H4 (cell line): ENCODE measurements at places on chromosomes 6 and 20. TPM values are rescaled to one million over a fixed set of nuclear protein-coding genes. Genes with fewer than 3 reads are reported as not detected.

- DNase-seq = peak; percentile 85
Observed at GRCh38 chr6:72464791-72465691, 156.8 kb upstream of the KCNQ5 start.

DNA sequence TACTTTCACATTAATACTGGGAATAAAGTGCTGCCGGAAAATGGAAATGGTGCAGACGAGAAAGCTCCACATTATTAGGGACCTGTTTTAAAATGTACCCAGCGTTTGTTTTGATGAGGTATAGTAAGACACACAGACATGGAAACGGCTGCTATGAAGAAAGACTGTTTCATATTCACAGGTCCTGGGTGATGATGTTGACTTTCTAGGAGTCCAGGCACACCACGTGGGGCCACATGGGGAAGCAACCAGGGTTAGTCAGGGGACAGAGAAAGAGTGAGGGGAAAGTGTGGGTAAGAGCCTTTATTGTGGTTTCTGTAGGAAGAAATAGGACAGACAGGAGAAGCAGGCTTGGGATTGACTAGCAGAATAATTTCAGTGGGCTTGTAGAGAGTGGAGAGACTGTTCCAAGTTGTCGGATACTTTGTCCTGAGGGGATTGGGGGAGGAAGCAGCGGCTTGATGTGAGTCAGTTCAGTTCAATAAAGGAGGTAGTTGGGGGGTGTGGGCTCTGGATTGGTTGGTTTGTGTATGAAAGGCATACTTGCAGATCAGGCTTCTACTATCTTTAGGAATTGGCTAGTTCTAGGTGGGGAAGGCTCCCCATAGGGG lies 112.0 kb upstream of the MCHR2 start:
- DNase-seq = no peak

- DNase-seq = no peak
Observed at GRCh38 chr6:15608396-15608795, 54.4 kb downstream of the DTNBP1 start.

- no peak for DNase-seq
Observed at GRCh38 chr6:50549475-50549874, 163.9 kb upstream of the TFAP2D start.

DNA sequence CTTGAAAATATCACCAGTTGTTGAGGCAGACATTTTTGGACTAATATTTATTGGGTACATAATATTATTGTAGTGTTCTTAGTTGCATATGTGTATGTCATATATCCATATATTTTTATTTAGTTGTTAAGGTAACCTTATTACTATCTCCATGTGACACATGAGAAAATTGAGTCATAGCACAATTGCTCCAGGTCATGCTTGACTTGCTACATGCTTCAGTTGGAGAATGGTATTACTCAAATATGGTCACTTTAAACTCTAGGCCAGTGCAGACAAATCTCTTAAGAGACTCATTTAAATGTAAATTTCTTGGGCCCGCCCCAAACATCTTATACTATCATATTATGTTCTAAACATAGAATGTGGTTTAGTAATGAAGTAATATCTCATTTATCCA lies 246.1 kb downstream of the RIMS1 start:
- DNase-seq = no peak

DNA sequence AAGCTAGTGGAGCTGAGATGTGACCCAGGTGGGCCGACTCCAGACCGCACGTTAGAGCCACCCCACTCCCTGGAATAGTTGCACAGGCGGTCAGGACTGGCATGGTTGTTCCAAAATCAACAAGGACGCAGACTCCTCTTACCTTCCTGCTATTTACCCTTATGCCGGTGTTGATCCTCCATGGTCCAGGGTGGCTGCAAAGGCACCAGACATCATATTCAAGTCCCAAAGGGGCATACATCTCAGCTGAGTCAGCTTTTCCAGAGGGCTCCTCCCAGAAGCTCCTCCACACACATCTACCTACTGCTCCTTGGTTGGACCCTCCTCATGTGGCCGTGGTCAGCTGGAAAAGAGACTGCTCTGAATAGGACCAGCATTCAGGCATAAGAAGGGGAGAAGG lies 112.2 kb downstream of the SYCP2 start:
- DNase-seq = no peak

DNA sequence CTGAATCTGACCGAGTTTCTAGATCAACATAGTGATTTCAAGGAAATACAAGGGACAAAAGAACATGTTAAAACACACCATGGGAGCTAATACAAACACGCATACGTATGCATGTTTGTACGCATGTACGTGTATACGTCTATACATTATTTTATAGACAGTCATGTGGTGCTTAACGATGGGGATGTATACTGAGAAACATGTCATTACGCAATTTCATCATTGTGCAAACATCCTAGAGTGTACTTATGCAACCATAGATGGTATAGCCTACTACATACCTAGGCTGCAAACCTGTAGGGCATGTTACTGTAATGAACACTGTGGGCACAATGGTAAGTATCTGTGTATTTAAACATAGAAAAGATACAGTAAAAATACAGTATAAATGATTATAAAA lies 25.0 kb upstream of the NELFCD start:
- DNase-seq = no peak

DNA sequence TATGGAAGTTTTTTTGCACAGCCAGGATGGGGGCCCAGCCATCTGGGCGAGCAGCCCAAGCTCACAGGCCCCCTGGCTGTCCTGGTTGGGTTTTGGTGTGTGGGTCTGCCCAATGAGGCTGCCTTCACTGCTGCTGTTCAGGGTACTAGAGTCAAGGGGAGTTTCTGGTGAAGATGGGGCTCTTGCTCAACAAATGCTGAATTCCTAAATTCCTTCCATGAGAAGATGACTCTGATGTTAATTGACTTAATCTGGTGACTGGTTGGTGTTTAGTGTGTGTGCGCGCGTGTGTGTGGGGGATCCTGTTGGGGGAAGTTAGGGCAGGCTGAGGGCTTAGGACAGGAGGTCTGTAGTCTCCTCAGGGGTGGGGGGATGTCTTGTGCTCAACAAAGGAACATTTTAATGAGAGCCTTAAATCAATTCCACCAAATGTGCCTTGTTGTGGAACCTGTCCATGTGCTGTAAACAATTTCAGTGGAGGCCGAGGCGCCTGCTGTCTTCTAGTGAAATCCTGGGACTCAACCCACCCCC lies 1.9 kb downstream of the PTK7 start:
- DNase-seq = no peak

GRCh38 chr6:108482559-108482958 lies 78.2 kb upstream of the FOXO3 start:
- DNase-seq = no peak

GRCh38 chr6:169985121-169986015 lies 233.9 kb downstream of the ERMARD start:
- DNase-seq = no peak

GRCh38 chr6:44538131-44538806 lies 150.8 kb downstream of the CDC5L start:
- no peak for DNase-seq

DNA sequence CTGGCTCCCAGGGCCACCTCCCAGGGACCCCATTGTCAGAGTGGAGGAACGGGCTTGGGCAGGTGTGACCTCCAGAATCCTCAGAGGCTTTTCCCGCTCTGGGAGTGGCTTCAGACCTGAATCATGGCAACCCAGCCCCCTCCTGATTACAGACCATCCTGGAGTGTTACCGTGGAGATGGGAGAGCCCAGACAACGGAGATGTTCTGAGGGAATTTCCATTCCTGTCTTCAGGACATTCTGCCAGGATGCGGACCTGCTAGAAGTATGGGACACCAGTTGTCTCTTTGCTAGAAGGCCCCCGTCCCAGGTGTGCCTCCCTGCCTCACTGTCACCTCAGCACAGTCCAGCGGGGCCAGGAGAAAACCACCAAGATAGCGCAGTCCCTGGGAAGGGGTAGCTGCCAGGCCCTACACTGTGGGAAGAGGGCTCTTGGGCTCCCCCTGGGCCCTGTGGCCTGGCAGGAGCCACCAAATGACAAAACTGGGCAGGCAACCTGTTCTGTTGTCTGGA lies 109.9 kb downstream of the PSMB1 start:
- DNase-seq = no peak

GRCh38 chr6:137093183-137094069 lies 48.7 kb upstream of the IL20RA start:
- no peak for DNase-seq

DNA sequence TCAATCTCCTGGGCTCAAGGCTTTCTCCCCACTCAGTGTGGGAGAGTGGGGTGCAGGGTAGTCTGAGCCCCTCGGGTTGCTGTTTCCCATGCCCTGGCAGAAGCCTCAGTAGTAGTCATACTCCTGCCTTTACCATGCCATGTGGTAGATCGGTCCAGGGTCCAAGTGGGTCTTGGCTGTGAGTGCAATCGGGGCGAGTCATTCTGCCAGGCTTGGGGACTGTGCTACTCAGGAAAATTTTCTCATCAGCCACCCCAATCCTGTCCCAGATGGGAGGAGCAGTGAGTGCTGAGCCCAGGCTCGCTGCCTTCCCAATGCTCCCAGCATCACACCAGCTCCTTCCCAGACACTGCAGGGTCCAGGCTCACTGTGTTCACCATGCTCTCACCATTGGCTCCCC lies 10.7 kb upstream of the RAET1L start:
- no peak for DNase-seq

GRCh38 chr20:46731770-46732169 lies 22.3 kb downstream of the SLC2A10 start:
- DNase-seq = no peak

DNA sequence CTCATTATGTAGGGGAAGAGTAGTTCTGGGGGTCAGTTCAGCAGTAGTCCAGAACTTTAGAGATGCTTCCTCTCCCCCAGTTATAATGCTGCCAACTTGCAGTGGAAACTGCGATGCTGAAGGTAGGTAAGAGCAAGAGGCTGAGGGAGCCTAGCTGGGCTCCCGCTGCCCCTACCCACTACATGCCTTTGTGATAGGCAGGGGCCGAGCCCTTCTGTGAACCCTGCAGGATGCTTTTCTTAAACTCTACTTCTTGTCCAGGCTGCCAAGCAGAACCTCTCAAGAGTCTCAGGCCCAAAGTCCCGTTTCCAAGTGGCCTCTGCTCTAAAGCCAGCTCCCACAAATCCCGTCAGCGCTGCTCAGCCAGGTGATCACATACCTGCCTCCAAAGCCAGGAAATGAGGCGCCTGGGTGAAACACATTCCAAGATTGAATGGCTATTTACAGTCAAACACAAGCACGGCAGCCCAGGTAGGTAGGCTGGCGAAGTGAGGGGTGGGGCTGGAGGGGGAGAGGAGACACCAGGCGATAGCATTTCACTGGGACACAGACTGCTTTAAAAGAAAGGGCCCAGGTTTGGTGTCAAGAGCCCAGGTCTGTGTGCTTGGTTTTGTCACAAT lies 150.7 kb downstream of the CD24 start:
- DNase-seq = no peak

DNA sequence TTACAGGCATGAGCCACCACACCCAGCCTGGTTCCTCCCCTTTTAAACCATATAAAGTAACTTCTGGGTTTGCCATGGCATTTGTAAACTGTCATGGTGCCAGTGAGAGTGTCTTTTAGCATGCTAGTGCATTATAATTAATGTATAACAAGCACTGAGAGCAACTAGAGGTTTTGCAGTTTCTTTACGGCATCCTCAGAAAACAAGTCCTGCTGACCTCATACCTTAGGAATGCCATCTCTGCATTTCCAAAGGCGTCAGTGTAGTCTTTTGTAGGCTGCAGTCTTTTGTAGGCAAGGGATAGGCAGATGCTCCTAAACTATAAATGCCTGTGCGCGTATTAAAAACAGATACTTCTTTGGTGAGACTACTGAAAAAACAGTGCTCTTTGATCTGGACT lies 75.0 kb upstream of the EZR start:
- DNase-seq = peak; percentile 57

DNA sequence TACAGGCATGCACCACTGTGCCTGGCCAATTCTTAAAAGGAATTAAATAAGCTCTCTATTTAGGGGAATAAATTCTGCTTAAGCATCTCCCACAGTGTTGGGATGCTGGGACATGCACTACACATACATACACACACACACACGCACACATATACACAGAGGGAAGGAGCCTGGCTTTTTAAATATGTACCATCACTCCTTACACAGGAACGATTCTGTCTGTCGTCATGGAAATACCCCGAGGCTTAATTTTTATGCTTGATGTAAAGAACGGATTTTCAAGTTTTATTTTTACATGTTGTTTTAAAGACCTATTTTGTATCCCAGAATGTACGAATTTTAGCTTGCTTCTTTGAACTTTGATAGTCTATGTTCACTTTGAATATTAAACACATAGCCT lies 95.3 kb downstream of the CD109 start:
- no peak for DNase-seq

- DNase-seq = no peak
Observed at GRCh38 chr6:14038467-14039437, 78.8 kb upstream of the CD83 start.

- no peak for DNase-seq
Observed at GRCh38 chr20:54633374-54634355, 158.3 kb downstream of the DOK5 start.

- DNase-seq = no peak
Observed at GRCh38 chr20:58659841-58660240, 8.8 kb downstream of the STX16 start.

Gene ARHGAP40
- not detected in 2 replicates for total RNA-seq

Gene TMEM74B
- 0.52 TPM in 1 of 2 replicates, not detected in the other for total RNA-seq

Gene TNXB
- 0.06 and 0.29 TPM in 2 replicates for total RNA-seq

Gene GINS1
- total RNA-seq = 16.3 and 20.3 TPM in 2 replicates

Gene KIF25
- total RNA-seq = 0.51 and 2.3 TPM in 2 replicates

Gene DIDO1
- total RNA-seq = 14.7 and 16.9 TPM in 2 replicates

Gene CST3
- total RNA-seq = 131 and 132 TPM in 2 replicates

Gene NPBWR2
- total RNA-seq = not detected in 2 replicates

Gene SNRPB2
- 129 and 143 TPM in 2 replicates for total RNA-seq

Gene TBC1D32
- 1.4 and 2.9 TPM in 2 replicates for total RNA-seq

Gene VIP
- not detected in 2 replicates for total RNA-seq

Gene ARG1
- total RNA-seq = not detected in 2 replicates

Gene NDRG3
- total RNA-seq = 23.6 and 24.1 TPM in 2 replicates

Gene KCNK16
- total RNA-seq = not detected in 2 replicates
